Caudate nucleus (tissue), 63 donors: ENCODE measurements at places on chromosomes 4 and X.

- no peak for DNase-seq
Measured at GRCh38 chrX:48468693-48469691, 1.1 kb downstream of the SLC38A5 start.

- no peak for DNase-seq
Measured at GRCh38 chr4:8645753-8646124, 53.2 kb downstream of the CPZ start.

GRCh38 chr4:91502365-91502764 lies 801.4 kb upstream of the GRID2 start:
- DNase-seq, result no peak

GRCh38 chr4:123306769-123307168 lies 89.8 kb upstream of the SPRY1 start:
- DNase-seq, result no peak

DNA sequence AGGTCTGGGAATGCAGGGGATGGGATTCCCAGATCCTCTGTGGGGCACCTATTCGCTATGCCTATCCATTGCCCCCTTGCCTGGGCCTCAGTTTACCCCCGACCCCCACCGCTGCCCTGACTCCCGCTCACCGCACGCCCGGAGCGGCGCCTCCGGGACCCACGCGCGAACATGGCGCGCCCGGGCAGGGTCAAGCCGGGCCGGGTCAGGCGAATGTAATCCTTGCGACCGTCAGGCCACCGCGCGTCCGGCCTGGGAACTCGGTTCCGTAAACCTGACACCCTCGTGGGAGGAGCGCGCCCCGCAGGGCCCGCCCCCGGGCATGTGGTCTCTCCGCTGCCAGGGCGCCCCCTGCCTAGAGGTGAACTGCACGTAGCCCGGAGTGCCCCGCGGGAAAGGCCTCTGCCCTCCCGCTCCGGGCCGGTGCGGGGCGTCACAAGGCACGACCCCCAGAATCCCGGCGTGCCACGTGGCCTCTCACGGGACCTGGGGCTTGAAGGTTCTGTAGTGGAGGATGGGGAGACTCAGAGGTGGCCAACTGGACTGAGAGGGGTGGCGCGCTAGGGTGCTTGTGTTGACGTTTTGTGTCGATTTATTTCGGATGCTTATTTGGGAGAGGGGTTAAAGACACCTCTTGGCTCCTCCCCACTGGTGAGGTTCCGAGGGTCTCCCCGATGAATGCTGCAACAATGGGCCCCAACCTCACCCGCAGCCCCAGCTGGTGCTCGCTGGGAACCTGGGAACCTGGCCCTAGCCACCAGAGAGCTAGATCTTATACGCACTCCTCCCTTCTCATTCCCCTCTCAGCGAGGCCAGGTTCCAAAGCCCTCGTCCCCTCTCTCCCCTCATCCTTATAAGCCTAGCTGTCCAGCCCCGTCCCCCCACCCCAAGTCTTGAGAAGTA lies at the start of gene PRICKLE3:
PRICKLE3 (minus strand) TSS at position 249 of the 903 bp plus-strand sequence; CDS start at position 173, 76 bp downstream.
- DNase-seq, result no peak

DNA sequence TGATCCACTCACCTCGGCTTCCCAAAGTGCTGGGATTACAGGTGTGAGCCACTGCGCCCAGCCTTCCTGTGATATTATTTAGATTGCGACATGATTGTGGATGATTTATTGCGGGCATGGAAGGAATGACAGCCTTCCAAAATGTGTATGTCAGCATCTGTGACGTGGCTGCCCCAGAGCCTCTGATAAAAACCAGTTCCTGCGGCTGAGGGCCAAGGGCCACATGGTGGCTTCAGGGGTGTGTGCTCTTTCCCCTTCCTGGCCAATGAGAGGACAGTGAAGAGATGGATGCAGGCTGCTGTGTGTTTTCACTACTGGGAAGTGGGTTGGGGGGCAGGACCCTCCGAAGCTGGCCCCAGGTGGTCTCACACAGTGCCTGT lies 57.4 kb upstream of the HGFAC start:
- DNase-seq, result no peak

DNA sequence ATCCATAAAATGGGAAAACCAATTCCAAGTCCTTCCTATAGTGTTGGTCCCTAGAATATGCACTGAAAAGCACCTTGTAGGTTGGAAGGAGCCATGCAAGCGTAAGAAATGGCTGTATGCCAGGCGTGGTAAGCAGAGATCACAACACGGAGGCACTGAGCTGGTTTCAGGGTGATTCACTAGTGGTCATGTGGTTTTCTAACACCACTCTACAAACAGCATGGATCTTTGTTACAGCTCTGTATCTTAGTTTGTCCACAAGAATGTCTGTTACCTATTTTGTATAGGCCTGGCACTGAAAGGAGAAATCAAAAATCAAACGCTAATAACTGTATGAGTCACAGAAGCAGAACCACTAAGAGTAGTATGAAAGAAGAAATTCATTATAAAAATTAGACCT lies 71.9 kb downstream of the MAGEB17 start:
- DNase-seq, result no peak

DNA sequence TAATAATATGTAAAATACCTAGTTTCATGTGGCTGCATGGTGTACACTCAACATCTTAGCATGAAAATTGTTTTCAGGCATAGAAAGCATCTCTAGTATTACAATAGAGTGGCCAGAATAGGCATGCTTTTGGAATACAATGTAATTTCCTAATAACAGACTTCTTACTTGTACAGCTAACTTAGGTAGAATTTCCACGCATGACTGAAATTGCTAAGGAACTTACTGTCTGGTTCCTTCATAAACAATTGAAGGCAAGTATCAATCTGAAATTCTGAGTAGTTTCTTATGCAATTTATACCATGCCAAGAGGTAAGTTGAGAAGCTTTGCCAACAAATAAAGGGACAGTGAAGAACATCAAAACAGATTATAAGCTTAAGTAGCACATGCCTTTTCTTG lies 26.7 kb downstream of the SULT1E1 start:
- no peak for DNase-seq

GRCh38 chr4:108107729-108108382 lies 60.9 kb downstream of the LEF1 start:
- DNase-seq, result no peak

GRCh38 chr4:165779950-165780670 lies 92.9 kb upstream of the TLL1 start:
- no peak for DNase-seq

DNA sequence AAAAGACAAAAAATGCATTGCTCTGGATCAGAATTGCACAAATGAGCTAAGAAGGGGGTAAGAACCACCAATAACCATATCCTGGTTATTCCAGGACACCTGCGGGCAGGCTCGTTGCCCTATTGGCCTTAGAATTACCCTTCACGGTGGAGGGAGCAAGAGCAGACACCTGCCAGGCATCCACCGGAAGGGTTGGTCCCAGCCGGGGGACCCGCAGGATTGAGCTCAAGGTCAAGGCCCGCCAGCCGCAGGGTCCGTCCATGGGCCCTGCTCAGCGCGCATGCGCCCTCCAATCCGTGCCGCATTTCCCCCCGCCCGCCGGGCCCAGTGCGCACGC lies 575 bp downstream of the SLC25A6 start:
- no peak for DNase-seq

- no peak for DNase-seq
Measured at GRCh38 chr4:122167369-122167768, 15.2 kb downstream of the BLTP1 start.
